ENCODE measurements at places on chromosomes 7 and 10.

DNA sequence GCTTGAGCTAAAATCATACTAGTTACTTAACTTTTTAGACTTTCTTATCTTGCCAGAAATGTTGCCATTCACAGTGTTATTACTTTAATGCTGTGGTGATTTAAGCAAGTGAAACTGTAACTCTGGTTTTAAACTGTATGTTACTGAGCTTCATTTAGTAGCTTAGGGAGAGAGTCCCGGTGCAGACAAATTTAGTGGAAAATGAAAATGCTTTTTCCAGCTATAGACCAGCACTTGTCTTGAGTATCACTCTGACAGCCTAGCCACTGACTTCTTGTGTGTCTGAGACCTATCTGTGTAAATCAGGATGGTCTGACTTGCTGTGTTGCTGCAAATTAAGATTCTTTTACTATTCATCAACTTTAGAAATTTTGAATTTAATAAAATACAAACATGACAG lies 200.8 kb downstream of the CACNB2 start:
- DNase-seq, result no peak

- DNase-seq, result no peak
Observed at GRCh38 chr7:81331061-81332018, 412.5 kb upstream of the SEMA3C start.

DNA sequence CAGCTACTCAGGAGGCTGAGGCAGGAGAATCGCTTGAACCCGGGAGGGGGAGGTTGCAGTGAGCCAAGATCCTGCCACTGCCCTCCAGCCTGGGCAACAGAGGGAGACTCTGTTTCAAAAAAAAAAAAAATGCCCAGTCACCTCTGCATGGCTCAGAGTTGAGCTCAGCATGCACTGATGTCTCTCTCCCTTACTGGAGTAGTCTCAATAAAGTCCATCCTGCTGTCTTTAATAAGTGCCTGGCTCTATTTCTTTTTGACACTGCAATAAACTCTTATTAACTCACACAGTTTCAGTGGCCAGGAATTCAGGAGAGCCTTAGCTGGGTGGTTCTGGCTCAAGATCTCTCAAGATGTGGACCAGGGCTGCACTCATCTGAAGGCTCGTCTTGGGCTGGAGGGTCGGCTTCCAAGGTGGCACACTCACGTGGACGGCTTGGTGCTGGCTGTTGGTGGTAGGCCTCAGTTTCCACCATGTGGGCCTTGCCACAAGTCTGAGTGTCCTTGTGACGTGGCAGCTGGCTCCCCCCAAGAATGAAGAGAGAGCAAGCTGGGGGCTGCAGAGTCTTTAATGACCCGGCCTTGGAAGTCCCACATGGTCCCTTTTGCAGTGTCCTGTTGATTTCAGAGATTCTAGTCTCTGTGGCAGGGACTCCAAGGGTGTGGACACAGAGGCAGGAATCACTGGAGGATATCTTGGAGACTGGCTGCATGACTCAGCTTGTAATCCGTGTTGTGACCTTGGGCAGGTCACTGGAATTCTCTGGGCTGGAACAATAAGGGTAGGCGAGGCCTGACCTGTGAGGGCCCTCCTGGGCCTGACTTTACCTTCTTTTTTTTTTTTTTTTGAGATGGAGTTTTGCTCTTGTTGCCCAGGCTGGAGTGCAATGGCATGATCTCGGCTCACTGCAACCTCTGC lies 85.9 kb upstream of the KMT2C start:
- peak; percentile 38 for DNase-seq

- DNase-seq, result no peak
Observed at GRCh38 chr7:91633013-91633441, 247.5 kb downstream of the MTERF1 start.

GRCh38 chr10:25642721-25643120 lies 291.3 kb upstream of the MYO3A start:
- no peak for DNase-seq
